ENCODE measurements at places on chromosomes 4 and X.

- no peak for DNase-seq
These were observed 512 bp downstream of the NOP14 start for GRCh38 chr4:2962614-2963174.

DNA sequence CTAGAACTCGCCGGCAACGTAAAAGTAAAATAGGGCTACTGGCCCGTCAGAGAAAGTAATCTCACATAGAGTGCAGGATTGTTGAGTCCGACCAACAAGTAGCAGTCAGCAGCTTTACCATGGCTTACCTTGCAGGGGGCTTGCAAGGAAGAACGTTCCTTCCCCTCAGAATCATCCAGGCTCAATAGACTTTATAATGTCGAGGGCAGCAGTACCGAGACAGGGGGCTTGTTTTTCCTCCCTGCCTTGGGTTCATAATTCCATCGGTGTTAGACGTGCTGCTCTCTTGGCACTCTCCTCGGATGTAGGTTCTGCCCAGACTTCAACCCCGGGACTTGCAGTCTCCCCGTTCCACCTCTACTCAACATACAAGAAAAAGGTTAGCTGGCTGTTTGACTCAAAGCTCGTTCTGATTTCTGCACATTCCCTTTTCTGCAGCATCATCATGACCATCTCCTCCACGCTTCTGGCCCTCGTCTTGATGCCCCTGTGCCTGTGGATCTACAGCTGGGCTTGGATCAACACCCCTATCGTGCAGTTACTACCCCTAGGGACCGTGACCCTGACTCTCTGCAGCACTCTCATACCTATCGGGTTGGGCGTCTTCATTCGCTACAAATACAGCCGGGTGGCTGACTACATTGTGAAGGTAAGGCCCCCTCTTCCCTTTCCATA is 1.5 kb downstream of the SLC10A4 start:
- no peak for DNase-seq

DNA sequence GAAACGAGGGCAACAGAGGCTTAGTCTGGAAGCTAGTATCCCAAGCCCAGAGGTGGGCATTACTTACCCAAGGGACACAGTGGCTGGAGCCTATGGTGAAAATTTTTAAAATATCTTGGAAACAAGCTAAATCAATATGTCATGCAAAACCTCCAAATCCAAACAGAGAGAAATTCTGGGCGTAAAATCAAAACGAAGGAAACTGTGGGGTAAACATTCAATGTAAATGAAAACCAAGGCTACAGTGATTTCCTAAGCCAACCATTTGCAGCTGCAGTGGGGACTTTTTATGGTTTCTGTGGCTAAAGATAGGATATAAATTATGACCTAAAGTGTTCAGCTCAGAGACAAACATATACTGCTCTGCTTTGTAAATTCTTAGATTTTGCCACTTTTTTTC is 507.7 kb upstream of the DIAPH2 start:
- no peak for DNase-seq

GRCh38 chrX:103783971-103784370 is 7.3 kb downstream of the PLP1 start:
- no peak for DNase-seq

- no peak for DNase-seq
These were observed 115.0 kb upstream of the LDB2 start for GRCh38 chr4:17013382-17014006.

GRCh38 chr4:167842487-167842886 is 249.8 kb upstream of the ANXA10 start:
- no peak for DNase-seq

- DNase-seq: no peak
These were observed 922.6 kb upstream of the SLIT2 start for GRCh38 chr4:19329077-19329476.

- DNase-seq: no peak
These were observed 260.2 kb downstream of the UNC5C start for GRCh38 chr4:95288552-95288951.

- DNase-seq: no peak
These were observed 19.1 kb downstream of the ARAP2 start for GRCh38 chr4:36224972-36225903.

GRCh38 chr4:128660361-128661215 is 148.9 kb upstream of the JADE1 start:
- no peak for DNase-seq

DNA sequence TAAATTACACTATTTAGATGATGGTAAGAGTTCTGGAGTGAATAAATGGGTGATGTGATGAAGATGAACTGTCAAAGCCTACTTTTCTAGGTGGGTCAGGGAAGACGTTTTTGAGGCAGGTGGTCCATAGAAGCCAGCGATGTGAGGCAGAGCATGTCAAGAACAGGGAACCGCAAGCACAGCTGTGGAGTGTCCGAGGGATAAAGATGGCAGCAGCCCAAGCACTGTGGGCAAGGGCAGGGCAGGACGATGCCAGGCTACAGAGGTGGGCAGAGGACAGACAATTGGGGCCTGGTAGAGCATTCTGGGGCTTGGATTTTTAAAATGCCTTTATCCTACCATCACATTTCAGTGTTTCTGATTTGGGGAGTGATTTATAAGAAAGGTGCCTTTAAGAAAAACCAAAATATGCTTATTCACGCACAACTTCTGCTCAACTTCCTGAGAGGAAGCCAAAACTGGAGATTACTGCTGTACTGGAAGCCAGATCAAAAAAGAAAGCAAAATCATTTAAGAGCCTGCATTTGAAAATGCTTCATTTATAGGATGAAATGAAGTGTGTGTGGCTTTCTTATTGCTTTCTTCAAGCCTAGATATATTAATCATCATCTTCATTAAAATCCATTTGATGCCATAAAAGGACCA is 119.0 kb upstream of the WDR17 start:
- DNase-seq: no peak

DNA sequence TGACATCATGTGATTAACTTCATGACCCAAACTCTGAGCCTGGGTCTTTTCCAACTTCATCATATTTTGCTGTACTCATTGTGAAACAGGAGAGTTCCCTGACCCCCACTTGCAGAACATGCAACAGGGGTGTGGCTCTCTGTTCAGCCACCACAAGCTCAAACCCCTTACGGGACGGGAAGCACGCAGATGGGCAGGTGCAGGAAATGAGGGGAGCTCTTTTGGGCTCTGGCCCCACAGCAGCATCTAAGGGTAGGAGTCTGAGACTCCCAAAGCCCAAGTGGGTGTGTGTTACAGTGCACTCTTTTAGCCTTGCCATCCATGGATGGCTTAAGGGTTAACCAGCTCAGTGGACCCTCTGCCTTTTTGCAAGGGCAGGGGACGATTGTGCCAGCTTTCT is 599.5 kb upstream of the SMIM31 start:
- no peak for DNase-seq

GRCh38 chr4:169940460-169940859 is 85.7 kb downstream of the MFAP3L start:
- no peak for DNase-seq

DNA sequence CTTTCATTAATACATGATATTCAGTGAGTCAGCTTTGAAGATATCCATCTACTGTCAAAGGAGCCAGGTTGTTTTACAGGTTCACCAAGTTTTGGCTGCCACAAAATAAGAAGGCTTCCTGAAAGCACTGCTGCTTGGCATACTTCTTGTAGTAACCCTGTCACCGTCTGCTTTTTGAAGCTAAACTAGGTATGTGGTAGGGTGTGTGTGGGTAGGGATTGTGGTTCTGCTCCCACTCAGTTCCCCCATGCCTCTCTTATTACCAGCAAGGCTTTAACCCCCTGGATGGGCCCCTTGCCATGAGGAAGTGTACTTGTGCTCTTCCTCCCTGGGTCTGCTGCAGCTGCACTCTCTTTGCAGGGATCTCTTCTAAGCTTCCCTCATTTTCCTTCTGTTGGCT is 191.2 kb downstream of the BANK1 start:
- DNase-seq: no peak

GRCh38 chr4:142404191-142404611 is 441.9 kb downstream of the INPP4B start:
- DNase-seq: peak; percentile 64

GRCh38 chrX:64229154-64229553 is 1.3 kb downstream of the ASB12 start:
- no peak for DNase-seq

DNA sequence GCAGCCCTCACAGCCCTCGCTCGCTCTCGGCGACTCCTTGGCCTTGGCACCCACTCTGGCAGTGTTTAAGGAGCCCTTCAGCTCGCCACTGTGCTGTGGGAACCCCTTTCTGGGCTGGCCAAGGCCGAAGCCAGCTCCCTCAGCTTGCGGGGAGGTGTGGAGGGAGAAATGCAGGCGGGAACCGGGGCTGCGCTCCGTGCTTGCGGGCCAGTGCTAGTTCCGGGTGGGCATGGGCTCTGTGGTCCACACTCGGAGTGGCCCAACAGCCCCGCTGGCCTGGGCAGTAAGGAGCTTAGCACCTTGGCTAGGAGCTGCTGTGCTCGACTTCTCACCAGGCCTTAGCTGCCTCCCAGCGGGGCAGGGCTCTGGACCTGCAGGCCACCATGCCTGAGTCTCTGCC is 192.6 kb downstream of the COX18 start:
- DNase-seq: no peak

- no peak for DNase-seq
These were observed 49.3 kb upstream of the MAGED4B start for GRCh38 chrX:52118262-52118661.

DNA sequence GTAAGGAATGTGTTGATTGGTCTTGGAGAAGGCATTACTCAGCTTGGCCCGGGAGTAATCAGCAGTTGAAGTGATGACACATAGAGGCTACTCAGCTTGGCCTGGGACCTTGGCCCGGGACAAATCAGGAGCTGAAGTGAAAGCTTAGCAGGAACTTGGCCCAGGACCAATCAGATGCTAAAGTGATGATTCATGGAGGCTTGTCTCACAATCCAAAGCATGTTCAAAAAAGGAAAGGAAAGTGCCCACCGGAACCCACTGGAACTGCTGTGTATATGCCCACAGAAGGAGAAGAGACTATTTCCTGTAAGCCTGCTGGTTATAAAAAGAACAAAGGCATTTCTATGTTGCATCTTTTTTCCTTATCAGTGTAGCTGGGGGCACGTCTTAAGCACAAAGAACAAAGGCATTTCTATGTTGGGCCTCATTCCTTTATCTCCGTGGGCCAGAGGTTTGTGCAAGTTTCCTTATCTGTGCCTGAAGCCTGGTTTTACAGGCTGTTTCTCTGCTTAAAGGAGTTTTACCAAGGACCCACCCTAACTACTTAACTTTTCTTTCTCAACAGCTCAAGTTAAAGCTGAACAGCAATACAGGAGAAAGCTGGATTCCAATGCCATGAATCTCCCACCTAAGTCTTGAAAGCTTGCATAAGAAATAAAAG is 1176.7 kb downstream of the NLGN4X start:
- DNase-seq: no peak

DNA sequence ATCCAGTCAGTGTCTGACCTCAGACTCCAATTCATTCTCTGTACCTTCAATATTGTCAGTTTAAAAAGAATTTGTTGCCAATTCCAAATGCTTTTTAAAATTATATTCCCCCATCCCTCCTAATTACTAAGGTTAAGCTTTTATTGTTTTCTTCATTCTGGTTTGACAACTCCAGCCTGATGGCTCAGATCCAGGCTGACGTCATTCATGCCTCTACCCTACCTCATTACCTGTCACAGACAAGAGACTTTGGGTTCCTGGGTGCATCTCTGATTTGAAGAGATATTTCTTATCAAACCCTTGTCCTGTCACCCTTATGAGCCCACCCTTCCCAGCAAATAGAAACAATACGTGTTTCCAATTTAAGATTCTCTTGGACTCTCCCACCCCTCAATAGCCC is 300.2 kb upstream of the CLNK start:
- DNase-seq: no peak

DNA sequence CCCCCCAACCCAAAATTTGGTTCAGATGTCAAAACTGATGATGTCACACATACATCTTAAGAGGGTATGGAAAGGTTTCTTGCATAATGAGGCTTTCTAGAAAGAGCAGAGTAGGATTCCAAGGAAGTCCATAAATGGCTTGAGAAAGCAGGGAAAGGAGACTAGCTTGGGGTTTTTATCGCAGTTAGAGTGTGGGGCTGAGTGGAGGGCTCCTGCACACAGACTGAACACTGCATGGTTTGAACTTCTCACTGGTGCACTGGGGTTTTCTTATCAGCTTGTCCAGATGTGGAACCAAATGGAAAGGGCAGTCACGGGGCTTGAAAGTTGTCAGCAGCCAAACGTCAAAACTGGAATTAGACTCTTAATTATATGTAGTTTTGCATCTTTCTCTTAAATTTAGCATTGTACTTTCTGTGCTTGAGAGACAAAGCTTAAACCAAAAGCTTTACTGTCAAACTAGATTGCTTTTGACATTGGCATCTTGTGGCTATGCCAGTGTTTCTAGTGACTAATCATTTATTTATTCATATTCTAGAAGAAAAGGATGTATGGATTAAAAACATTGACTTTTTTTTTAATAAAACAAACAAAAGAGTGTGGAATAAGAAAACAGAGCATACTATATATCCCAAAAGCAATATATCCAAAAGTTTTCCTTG is 78.3 kb upstream of the STIM2 start:
- no peak for DNase-seq

GRCh38 chrX:107773206-107773605 is 2.4 kb downstream of the TSC22D3 start:
- DNase-seq: no peak

GRCh38 chr4:102868153-102868780 is 525 bp upstream of the CISD2 start:
- DNase-seq: no peak

DNA sequence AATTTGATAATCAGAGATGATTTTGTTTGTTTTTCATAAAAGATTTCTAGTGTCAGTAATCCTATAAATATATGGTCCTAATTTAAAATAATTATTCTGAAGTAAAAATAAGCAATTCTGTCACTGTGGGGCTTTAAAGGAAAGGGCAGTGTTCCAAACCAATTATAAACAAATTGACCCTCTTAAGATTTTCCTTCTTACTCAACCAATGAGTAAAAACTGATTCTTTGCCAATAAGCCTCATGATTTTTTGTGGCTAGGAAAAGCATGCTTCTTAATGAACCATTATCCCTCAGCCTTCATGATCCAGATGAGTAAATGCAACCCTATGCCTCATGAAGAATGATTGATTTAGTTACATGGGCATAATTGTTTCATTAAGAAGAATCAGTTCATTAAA is 1010.4 kb downstream of the ADGRL3 start:
- no peak for DNase-seq

GRCh38 chr4:129346734-129347133 is 250.8 kb downstream of the C4orf33 start:
- DNase-seq: no peak

DNA sequence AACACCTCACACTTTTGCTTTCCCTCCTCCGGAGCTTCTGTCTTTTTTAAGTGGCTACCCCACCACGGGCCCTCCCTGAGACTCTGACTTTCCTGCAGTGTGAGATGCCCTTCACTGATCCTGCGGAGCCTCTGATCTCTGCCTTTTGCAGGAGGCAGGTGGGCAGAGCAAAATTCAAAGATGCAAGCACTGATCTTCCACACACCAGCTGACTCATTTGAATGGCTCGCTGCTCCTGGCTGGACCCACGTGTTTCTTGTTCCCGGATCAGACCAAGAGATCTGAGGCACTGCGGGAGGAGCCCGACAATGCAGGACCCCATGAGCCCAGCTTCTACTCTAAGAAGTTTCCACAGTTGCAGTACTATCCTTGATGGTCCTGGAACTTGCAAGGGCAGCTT is 1607.9 kb upstream of the TENM3 start:
- no peak for DNase-seq

All from stimulated activated CD4-positive, alpha-beta T cell treated with anti-CD3 and anti-CD28 coated beads, Interleukin-15, amount 100 ng/mL, for 48 hours (primary cell).